RPMI7951 (cell line): ENCODE measurements at places on chromosomes 11 and 22.
A peak's percentile ranks its signal among the peaks of the same experiment; 100 is the strongest.

DNA sequence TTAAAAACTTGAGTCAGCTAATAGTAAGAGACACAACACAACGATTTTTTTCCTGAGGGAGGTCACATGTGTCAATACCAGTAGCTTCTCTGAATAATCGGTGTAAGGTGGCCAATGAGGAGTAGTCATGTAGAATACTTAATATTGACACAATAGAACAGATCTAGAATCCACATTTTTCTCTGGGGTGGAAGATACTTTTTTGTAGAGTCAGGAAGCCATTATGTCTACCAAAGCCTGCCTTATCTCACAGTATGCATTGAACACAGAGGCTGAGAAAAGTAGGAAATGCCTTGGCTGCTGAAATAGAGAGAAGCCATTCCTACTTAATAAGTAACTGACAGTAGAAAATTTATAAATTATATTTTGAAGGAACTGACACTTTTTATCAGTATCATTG, 725.0 kb downstream of the METTL15 start:
- DNase-seq, result no peak

DNA sequence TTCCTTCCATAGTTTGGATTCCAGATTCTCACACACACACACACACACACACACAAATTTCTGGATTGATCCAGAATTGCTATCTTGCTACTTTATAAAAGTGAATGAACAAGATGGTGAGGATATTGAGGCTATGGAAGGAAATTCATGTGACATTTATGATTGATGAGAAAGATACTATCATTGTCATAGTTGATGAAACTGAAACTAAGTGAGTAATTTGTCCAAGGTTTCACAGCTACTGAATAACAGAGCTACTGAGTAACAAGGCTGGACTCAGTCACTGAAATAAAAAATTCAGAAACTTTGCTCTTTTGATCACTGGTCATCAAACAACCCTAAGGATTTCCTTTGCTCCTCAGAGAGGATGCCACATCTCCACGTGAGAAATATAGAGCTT, 16.2 kb downstream of the OR5D16 start:
- DNase-seq, result no peak

GRCh38 chr22:30996462-30996861, 27.4 kb downstream of the TUG1 start:
- no peak for DNase-seq

- no peak for DNase-seq
Measured at GRCh38 chr11:100841711-100842407, 154.8 kb downstream of the ARHGAP42 start.

DNA sequence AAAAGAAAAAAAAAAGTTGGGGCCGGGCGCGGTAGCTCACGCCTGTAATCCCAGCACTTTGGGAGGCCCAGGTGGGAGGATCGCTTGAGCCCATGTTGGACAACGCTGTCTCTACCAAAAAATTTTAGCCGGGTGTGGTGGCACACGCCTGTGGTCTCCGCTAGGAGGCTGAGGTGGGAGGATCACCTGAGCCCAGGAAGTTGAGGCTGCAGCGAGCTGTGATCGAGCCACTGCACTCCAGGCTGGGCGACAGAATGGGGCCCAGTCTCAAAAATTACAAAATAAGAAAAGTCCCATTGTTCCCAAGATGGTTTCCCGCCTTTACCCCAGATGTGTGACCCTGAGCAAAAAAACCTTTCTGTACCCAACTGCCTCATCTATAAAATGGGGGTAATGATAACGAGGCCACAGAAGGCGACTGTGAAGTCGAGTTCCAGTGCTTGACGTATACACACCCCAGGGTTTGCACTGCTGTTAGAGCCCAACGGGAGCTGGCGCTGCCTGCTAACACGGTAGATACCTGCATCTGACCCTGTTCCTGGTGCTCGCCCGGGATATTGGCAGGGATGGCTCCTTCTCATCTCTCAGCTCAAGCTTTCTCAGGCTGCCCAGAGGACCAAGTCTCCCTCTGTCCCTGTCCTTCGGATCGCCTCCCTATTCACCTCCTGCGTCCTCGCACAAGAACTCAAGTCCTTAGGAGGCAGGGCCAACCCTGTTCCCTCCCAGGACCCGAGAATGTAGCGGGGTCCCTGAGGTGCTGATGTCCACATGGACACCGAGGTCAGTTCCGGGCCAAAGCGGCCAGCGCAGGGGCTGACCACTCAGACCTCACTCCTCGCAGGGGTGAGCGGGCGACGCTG, 1.1 kb upstream of the RPLP2 start:
- DNase-seq, result peak; percentile 81

GRCh38 chr11:118074091-118074685, 2.7 kb upstream of the TMPRSS4 start:
- no peak for DNase-seq

GRCh38 chr11:131217313-131218310, 152.8 kb upstream of the NTM start:
- DNase-seq, result peak; percentile 10

- DNase-seq, result peak; percentile 58
Measured at GRCh38 chr11:128451652-128452470, 135.5 kb downstream of the ETS1 start.

DNA sequence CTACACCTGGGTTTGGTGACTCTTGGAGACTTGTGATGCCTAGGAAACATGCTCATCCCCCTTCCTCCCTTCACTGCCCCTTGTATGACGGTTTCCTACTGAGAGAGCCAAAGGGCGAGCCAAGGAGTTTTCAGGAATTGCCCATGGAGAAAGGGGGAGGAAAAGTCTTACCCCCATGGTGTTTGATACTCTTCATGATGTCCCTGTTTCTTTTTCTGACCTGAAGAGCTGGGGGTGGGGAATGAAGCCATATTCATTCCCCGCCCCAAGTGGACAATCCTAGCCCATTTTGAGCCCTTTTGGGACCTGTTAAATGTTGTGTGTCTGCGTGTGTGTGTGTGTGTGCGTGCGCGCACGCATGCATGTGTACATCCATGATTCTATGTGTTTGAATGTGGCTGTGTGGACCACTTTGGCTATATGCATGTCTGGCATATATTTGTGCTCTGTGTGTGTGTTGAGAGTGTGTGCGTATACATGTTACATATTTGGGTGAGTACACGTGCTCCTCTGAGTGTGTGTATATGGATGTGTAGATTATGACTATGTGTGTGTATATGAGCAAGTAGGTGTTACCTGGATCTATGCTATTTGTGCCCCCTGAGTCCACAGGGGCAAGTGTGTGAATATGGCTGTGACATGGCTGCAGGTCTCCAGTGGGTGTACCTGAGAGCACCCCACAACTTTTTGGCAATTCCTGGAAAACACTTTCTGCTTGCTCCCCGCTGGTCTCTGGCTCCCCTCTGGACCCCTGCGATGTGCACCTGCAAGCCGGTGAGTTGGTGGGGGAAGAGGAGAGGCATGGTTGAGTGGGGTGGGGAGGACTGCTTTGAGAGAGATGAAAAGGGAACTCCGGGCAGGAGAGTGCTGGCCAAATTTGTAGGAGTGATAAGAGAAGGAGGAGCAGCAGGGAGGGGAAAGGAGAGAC, 24.6 kb downstream of the OTOG start:
- DNase-seq, result no peak

GRCh38 chr11:45655347-45655756, 10.1 kb downstream of the CHST1 start:
- DNase-seq, result peak; percentile 43

DNA sequence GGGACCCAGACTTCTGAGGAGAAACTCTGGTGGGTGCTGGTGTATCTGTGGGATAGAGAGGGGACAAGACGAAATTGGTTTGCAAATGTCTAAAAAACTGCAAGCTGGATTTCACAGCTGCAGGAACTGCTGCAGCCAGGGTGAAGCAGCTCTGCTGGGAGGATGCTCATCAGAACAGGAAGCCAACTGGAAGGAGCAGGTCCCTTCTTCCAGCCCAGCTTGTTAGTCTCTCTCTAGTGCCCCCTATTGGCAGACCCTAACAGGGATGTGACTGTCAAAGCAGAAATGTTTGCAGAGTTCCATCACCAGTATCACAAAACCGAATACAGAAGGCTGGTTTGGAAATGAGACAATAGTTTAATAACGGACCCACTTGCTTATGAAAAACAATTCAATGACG, 74.8 kb upstream of the SLC22A12 start:
- no peak for DNase-seq

DNA sequence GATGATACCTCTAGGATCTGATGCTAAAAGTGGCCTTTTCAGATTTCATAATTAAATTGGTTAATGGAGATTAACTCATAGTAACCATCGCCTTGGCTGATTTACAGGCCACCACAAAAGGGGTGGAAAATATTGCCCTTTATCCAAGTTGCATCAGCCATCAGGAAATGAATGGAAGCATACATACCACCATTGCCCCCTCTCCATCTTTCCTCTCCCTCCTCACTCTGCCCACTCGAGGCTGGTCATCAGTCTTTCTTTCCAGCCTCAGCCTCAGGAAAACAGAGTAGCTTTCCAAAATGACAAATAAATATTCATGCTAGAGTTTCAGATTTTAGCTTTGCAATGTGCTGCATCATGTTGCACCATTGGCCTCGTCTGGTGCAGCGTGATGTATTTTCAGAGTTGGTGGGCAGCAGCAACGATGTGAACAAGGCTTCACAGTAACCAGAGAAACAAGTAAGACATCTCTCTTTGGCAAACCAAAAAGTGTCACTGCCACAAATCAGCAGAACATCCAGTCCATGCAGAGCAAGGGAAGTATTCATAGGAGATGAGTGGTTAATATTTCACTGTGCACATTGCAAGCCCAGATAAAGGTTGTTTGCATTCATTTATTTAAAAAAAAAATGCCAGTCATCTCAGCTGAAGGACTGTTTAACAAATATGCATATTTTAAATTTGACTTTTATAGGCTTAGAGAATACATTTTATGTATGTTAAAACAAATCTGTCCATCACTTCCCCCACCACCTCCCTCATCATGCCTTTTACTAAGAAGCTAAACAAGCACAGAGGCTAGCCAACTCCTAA, 136.7 kb upstream of the FAT3 start:
- DNase-seq, result no peak

DNA sequence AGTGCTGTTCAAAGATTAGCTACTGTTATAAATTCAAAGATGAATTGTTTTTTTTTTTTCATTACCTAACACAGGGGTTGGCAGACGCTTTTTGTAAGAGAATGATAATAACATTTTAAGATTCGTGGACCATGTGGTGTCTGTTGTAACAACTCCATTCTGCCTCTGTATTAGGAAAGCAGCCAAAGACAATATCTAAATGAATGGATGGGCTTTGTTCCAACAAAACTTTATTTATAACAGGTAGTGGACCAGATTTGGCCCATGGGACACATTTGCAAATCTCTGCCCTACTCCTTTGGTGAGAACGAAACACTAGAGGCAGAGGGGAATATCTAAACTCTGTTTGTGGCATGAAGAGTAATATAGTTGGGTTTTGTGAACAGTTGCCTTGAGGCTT, 83.6 kb upstream of the BLID start:
- DNase-seq, result no peak

- peak; percentile 81 for DNase-seq
Measured at GRCh38 chr11:111635706-111636045, 33.4 kb downstream of the SIK2 start.

- DNase-seq, result no peak
Measured at GRCh38 chr11:2791139-2791520, 91.3 kb upstream of the KCNQ1OT1 start.

DNA sequence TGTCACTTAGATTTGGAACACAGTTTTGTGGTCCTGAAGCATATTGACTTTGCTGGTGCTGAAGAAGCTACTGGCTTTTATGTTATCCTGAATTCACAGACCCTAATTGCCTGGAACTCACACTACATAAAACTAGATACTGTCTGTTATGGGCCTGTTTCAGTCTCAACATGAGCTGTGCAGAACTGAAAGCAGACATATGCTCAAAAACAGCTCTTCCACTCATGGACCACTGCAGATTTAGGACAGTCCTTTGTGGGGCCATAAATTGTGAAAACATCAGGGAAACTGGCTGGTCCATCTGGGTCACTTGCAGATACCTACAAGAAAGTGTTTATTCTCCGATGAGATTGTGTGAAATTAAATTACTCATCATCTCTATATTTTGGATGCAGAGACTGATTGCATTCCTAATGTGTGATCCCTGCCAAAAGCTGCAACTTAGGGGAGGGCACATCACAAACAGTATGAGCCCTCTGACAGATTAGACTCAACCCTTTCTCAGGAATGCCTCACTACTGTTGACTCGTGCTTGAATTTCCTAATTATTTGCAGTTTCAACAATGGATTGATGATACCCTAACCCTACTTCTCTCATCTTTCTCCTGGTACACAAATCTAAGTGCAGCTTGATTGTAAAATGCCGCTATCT, 10.2 kb upstream of the CLNS1A start:
- no peak for DNase-seq

- DNase-seq, result no peak
Measured at GRCh38 chr22:43953988-43954785, 1.1 kb upstream of the SAMM50 start.

DNA sequence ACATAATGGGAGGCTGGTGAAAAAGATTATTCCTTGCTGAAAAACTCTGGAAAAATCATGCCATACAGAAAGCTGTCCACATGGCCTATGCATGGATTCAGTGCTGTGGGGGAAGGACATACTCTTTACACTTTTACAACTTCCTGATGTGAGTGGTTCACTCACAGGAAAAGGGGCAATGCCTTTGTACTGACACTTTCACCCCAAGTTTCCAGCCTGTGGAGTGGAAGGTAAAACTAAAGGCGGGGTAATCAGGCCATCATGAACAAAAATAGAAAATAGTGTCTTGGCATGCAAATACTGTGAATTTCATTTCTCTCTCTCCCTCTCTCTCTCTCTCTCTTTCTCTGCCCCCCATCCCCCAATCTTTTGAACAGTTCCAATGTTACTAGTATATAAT, 281.8 kb downstream of the ETS1 start:
- no peak for DNase-seq
